ENCODE measurements at places on chromosomes 16 and 17.

- no peak for DNase-seq
Measured at GRCh38 chr17:31158746-31159377, 64.1 kb downstream of the NF1 start.

- no peak for DNase-seq
Measured at GRCh38 chr16:14063618-14064581, 7.2 kb upstream of the MRTFB start.

DNA sequence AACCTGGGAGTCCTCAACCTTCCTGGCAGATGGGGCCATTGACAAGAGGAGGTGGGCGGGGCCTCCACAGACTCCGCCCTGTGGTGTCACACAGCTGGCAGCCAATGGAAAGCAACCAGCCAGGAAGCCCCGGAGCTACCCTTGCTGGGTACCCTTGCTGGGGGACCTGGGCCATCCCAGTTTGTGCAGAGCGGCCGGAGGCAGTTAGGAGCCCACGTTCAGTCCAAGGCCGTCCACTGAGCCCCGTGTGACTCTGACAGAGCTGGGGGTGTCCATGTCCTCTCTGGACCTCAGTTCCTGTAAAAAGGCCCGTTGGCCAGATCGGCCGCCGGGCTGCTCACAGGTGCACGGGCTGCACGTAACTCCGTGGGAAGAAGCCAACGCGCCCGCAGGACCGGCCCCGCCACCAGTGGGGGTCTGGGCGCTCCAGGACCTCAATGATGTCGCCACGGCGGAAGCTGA is 17.1 kb upstream of the FAM83G start:
- peak; percentile 21 for DNase-seq

GRCh38 chr16:55435387-55435786 is 43.6 kb upstream of the MMP2 start:
- peak; percentile 38 for DNase-seq

DNA sequence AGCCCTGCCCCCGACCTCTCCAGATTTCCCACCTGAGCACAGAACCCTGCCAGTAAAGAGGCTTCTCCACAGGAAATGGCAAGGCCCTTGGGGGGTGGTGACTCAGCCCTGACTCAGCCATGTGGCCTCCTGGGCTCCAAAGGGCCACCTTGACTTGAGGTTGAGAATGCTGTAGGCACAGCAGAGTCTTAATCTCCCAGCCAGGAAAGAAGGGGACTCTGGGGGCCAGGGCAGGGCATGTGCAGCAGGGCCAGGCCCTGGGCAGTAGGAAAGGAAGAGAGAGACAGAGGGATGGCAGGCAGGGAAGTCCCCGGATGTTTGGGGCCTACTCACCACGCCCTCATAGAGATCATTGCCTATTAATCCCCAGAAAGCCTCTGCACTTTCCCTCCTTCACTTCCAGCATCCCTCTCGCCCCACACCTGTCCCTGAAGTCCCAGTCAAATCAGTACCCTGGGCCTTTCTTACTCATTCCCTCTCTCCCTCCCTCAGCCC is 4.8 kb upstream of the ITGA3 start:
- peak; percentile 26 for DNase-seq
